Brain microvascular endothelial cell (primary cell): ENCODE measurements at places on chromosomes 1 and 21.
A peak's percentile ranks its signal among the peaks of the same experiment; 100 is the strongest.

- no peak for DNase-seq
These were observed 12.7 kb downstream of the HNRNPU start for GRCh38 chr1:244851546-244852231.

GRCh38 chr21:34996304-34997101, 52.6 kb downstream of the RUNX1 start:
- DNase-seq: no peak

- DNase-seq: peak; percentile 6
These were observed 53.4 kb upstream of the RGS18 start for GRCh38 chr1:192104852-192105251.

- DNase-seq: no peak
These were observed 1.6 kb downstream of the TP53BP2 start for GRCh38 chr1:223843934-223844786.

DNA sequence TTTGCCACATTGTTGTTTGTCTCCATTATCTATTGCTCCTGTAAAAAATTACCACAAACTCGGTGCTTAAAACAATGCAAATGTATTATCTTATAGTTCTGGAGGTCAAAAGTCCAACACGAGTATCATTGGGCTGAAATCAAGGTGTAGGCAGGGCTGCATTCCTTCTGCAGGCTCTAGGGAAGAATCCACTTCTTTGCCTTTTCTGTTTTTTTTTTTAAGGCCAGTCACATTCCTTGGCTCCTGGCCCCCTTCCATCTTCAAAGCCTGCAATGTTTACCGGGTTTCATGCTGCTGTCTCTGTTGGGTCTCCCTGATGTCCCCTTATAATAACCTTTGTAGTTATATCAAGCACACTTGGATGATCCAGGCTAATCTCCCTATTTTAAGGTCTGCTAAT, 212.7 kb downstream of the PTBP2 start:
- DNase-seq: no peak

DNA sequence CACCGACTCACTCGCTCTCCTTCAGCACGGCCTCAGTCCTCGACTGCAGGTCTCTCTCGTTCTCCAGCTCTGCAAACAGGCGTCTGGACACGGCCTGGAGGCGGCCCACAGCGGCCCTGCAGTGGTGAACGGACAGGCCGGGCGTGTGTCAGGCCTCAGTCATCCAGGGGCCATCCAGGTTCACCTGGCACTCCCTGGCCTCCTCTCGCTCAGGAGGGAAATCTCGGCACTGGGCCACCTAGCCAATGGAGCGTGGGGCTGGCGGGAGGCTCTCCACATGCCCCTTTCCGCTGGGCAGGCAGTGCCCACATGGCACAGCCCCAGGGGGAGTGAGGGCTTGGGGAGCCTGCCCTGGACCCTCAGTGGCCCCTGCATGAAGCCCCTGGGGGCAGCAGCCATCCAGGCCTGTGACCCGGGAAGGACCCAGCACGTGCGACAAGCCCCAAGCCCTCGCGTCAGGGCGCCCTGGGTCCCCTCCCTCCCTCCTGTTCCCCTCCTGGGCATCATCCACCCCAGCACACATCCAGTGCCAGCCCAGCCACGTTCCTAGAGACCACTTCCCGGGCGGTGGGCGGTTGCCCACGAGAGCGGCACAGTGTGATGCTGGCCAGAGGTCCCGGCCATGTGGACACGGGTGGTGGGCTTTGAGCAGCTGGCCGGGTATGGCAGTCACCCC, 18.1 kb downstream of the CFAP74 start:
- no peak for DNase-seq

DNA sequence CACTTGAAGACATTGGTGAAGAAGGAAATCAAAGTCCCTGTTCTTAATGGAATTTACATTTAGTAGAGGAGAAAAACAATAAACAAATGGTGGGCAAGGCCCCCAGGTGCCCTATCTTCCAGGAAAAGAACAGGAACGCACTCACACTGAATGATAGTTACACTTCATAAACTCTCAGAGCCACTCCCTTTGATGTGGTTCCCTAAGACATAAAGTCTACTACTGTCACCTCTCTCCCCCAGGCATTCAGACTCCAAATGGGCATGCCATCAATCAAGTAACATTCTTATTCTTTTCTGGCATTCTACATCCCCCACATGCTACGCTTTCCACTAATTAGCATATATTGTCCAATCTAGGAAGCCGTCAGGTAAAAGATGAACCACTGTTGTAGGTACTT, 36.6 kb upstream of the PIGC start:
- DNase-seq: no peak

GRCh38 chr21:45383111-45383614, 21.8 kb upstream of the COL18A1 start:
- DNase-seq: no peak

DNA sequence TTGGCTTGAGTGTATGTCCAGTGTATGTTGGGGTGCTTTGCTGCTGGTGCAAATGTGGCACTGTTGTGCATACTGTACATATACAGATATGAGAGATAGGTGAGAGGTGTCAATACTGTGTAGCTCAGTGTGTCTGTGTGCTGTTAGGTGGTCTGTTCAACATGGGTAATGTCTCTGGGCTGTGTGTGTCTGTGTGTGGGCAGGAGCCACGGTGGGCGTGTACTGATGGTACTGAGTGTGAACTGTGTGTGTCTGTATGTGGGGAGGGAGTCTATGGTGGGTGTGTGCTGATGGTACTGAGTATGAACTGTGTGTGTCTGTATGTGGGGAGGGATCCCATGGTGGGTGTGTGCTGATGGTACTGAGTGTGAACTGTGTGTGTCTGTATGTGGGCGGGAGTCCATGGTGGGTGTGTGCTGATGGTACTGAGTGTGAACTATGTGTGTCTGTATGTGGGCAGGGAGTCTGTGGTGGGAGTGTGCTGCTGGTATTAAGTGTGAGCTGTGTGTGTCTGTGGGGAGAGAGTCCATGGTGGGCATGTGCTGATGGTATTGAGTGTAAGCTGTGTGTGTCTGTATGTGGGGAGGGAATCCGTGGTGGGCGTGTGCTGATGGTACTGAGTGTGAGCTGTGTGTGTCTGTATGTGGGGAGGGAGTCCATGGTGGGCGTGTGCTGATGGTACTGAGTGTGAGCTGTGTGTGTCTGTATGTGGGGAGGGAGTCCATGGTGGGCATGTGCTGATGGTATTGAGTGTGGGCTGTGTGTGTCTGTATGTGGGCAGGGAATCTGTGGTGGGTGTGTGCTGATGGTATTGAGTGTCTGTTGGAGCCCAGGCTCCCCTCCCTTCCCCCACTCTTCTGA, 32.2 kb upstream of the FOXO6 start:
- DNase-seq: no peak

- no peak for DNase-seq
These were observed 46.3 kb downstream of the AGPAT3 start for GRCh38 chr21:43911015-43911934.

DNA sequence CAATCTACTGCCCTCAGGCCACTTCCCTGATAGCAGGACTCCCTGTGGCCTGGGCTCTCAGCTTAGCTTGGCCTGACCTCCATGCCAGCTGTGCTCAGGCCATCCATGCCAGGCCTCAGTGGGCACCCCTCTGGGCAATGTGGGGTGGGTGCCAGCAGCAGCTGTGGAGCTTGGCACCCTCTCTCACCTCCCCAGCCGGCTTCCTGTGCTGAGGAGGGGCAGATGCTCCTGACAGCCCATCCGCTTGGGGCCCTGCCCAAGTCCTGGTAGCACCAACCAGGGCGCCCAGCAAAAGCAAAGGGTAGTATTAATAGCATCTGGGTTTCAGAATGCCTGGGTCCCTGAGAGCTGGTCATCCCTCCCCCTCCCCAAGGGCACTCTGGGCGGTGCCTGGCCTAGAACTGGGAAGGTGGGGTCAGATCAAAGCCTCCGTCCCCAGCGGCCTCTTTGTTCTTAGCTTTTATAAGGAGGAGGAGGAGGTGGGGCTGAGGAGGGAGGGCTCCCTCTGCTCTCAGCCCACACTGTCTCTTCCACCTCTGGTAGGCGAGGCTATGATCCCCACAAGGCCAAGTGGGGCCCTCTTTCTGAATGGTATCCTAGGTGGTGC, 6.1 kb downstream of the EFNA4 start:
- no peak for DNase-seq

- no peak for DNase-seq
These were observed 9.1 kb downstream of the ADAMTSL4 start for GRCh38 chr1:150558303-150558704.

- DNase-seq: no peak
These were observed 216.0 kb downstream of the SMYD3 start for GRCh38 chr1:246291127-246291526.

- DNase-seq: no peak
These were observed 386.5 kb upstream of the BRINP3 start for GRCh38 chr1:190864013-190864641.

DNA sequence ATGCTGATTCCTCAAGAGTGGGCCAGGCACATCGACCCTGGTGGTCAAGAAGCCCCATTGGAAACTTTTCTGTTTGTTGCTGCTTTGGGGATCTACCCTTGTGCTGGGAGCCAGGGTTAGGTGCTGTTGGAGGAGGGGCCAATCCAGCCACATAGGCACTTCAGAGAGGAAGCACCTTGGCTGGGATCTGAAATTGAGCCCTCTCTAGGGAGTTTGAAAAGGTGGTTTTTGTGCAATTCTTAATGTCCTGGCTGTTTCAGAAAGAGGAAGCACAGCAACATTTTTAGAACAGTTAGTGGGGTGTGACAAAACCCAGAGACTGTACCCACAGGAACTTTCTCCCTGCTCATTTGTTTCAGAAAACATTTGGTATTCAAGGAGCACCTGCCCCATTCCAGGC, 17.2 kb upstream of the BEND5 start:
- no peak for DNase-seq

DNA sequence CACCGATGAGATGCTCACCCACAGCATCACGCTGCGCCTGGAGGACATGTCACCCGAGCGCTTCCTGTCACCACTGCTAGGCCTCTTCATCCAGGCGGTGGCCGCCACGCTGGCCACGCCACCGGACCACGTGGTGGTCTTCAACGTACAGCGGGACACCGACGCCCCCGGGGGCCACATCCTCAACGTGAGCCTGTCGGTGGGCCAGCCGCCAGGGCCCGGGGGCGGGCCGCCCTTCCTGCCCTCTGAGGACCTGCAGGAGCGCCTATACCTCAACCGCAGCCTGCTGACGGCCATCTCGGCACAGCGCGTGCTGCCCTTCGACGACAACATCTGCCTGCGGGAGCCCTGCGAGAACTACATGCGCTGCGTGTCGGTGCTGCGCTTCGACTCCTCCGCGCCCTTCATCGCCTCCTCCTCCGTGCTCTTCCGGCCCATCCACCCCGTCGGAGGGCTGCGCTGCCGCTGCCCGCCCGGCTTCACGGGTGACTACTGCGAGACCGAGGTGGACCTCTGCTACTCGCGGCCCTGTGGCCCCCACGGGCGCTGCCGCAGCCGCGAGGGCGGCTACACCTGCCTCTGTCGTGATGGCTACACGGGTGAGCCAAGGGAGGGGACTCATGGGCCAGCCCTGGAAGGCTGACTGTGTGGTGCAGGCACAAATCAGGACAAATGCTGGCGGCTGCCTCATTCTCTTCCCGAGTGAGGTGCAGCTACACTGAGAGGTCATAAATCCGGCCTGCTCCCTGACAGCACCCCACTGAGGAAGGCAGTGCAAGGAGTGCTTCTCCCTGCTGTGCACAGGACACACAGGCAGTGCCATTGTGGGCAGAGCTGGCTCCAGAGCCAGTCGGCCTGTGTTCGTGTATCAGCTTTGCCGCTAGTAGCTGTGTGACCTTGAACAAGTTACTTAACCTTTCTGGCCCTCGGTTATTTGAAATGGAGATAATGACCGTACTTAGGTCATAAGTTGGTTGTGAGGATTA, 9.4 kb downstream of the CELSR2 start:
- no peak for DNase-seq

- no peak for DNase-seq
These were observed 64.6 kb downstream of the TRIM11 start for GRCh38 chr1:228341814-228342626.

- no peak for DNase-seq
These were observed 15.1 kb downstream of the THBS3 start for GRCh38 chr1:155192346-155193274.

GRCh38 chr1:84107955-84108354, 36.1 kb upstream of the PRKACB start:
- DNase-seq: no peak

DNA sequence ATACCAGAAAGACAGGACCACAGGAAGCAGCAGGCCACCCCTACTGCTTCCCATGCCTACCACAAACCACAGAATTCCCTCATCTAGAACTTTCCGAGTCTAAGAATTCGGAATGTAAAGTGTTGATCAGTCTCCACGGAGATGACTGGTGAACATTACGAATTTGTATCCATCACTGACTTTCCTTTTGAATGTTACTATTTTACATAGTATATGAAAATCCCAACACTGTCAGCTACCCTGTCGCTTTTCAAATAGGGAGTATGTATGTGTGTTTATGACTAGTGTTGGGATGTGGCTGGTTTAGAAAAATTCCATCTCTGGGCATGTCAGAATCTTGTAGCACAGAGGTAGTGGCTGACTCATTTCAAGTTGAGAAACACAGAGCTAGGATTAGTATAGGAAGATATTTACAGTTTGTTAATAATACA, 118.2 kb downstream of the COQ8A start:
- DNase-seq: peak; percentile 77

GRCh38 chr1:43171312-43171875, 696 bp downstream of the EBNA1BP2 start:
- no peak for DNase-seq

DNA sequence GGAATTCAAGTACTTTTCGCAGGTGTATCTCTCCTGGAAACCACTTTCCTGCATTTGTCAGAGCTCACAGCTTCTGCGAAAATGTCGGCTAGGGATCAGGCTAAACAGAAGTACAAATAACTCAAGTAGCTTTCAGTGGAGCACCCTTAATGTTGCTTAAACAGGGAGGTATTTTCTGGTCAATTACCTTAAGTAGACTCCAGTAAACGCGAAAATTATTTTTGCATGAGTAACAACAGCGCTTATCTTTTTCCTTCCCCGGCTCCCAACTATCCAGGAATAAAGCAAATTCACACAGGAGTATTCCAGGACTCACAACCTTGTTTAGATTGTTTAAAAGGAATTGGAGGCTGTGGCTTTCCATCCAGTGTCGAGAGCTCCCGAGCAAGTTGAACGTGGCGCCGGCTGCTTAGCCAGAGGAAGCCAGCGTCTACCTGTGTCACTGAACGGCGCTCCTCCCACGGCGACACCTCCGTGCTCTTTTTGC, 7.3 kb upstream of the SIM2 start:
- DNase-seq: no peak

DNA sequence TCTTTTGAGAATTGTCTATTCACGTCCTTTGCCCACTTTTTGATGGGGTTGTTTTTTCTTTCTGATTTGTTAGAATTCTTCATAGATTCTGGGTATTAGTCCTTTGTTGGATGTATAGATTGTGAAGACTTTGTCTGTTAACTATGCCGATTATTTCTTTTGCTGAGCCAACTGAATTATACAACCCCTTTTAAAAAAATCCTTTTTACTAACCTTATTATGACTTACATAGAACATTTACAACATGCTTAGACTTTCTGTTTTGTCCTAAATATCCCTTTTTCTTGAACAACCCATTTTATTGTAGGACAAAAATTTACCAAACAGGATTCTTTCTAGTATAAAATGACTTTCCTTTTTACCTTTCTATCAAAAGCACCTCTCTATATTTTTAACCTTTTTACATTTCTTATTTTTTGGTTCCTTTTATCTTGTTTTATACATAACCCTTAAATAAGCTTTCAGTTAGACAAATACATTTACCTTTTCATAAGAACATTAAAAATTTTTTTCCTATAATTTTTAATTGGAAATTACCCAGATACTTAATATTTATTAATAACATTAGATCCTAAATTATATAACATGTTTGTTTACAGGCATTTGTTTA, 70.4 kb upstream of the TTLL7 start:
- no peak for DNase-seq

- no peak for DNase-seq
These were observed 25.3 kb downstream of the USP25 start for GRCh38 chr21:15755125-15755524.
